Left cardiac atrium (tissue), 4 donors: ENCODE measurements at places on chromosomes 13 and 19.

DNA sequence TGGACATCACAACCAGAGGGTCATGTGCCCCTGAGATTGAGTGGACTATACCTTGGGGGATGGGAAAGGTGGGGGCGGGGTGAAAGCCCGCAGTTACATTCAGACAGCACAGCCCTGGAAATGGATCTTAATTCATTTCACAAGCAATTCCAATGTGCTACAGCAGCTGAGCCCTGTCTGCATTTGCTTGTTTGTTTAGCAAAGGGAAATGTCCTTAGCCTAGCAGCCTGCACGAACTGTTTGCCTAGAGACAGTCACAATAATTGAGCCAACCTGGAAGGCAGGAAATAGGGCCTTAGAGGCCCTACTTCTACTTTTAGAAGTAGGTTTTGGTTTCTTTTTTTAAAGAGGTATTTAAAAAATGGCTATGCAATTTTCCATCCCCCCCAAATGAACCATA is 177.3 kb upstream of the KL start:
- no peak for DNase-seq

GRCh38 chr13:107067381-107067780 is 499.4 kb upstream of the ARGLU1 start:
- DNase-seq: no peak

- DNase-seq: no peak
Measured at GRCh38 chr13:96632536-96633320, 361.5 kb downstream of the OXGR1 start.

DNA sequence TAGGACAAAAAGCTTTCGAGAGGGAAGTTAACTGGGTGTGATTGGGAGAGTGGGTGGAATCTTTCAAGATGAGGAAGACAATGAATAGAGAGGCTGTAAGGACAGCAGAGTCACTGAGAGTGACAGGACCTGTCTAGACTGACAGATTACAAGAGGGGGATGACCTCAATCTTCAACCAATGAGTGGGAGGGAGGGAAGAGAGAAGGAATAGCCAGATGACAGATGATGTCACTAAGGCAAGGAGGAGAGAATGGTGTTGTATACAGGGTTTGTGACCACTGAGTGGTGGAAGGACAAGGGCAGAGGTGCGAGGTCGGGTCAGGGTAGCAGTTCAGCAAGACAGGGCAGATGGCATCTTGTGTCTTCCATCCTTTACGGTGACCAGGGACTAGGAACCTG is 5.8 kb upstream of the ILF3 start:
- DNase-seq: no peak

DNA sequence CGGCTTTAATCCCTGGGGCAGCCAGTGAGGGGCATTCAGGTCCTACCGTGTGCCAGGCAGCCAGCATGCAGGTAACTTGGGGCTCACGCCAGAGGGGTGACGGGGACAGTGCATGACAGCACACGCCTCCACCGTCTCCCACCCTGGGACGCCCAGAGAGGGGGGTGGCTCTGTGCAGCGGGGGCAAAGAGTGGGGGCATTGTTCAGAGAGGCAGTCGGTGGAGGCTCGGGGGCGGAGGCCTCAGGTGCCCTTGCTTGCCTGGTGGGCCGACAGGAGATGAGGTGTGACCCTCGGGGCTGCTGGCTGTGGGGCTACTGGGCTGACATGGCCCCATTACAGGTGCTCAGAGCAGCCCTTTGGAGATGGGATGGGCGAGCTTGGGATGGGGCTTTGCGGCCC is 18.4 kb downstream of the PLIN4 start:
- DNase-seq: no peak
